CD4-positive, alpha-beta T cell treated with Interleukin-2 at 100 ng/mL for 4 hours (primary cell): ENCODE measurements at places on chromosomes 1 and 21.
A peak's percentile ranks its signal among the peaks of the same experiment; 100 is the strongest.

DNA sequence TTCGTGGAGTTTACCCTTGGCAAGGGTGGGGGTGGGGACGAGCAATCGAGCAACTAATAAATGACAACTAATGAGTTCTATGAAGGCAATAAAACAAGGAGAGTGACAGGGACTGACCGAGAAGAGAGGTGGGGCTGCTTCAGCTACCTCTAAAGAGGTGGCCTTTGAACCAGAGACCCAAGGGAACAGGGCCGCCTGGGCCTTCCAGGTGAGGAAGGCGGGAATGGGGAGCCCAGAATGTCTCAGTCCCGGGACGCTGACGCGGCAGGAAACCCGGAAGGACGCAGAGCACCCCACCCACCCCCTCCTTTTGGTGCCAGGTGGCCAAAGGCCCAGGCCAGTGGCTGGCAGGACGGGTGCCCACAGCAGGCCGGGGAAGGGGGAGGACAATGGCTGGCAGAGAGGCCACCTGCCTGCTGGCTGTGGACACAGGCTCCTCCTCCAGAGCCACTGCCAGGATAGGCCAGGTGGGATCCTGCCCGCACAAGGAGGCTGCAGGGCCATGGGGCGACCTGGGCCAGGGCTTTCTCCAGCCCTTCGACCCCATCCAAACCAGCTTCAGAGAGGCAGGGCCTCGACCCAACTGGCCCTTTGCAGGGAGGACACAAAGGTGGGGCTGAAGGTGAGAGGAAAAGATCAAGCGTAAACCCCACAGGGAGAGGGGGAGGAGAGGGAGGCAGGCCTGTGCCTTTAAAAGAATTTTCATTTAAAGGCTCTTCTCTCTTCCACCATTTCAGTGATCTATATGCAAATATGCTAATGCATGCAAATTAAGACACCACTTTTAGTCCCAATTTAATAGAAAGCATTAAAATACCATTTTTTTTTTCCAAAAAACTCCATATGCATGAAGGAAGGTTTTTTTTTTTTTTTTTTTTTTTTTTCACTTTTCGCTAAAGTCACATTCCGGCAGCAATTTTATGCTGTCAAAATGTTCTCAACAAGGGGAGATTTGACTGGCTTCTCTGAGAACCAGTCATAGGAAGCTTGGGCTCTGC is 58.1 kb downstream of the CASZ1 start:
- DNase-seq: no peak

DNA sequence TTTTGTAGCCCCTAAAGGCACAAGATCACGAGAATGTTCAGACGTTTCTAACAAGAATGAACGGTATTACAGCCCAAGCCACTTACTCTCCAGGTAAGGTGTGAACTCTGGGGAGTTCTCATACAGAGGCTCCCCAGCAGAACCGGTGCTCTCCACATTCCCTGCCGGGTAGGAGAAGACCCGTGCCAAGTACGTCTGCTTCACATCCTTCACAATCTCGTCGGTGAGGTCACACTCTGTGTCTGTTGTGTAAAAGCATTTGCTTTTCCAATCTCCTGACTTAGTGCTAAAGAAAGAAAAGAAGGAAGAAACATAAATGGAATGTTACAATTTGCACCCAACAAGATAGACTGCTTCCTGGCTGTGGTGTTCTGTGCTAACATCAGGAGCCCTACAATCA is 5.7 kb downstream of the F3 start:
- no peak for DNase-seq

GRCh38 chr1:152640351-152640750 is 17.4 kb upstream of the LCE3A start:
- no peak for DNase-seq

DNA sequence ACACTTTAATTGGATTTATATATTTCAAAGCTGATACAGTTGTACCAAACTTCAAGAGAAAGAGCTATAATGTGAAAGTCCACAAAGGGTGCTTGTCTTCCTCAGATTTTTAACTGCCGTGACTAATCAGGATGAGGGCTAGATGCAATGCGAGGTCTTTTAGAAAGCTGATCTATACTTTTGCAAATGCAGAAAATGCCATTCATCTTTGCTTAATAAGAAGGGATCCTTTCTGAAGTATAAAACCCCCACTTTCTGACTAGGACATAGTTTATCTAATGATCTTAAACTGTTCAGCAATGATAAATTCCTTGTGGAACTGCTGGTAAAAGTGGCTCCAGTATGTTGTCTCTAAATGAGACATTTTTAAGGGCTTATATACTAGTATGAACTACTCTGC is 102.7 kb upstream of the NGF start:
- DNase-seq: no peak

DNA sequence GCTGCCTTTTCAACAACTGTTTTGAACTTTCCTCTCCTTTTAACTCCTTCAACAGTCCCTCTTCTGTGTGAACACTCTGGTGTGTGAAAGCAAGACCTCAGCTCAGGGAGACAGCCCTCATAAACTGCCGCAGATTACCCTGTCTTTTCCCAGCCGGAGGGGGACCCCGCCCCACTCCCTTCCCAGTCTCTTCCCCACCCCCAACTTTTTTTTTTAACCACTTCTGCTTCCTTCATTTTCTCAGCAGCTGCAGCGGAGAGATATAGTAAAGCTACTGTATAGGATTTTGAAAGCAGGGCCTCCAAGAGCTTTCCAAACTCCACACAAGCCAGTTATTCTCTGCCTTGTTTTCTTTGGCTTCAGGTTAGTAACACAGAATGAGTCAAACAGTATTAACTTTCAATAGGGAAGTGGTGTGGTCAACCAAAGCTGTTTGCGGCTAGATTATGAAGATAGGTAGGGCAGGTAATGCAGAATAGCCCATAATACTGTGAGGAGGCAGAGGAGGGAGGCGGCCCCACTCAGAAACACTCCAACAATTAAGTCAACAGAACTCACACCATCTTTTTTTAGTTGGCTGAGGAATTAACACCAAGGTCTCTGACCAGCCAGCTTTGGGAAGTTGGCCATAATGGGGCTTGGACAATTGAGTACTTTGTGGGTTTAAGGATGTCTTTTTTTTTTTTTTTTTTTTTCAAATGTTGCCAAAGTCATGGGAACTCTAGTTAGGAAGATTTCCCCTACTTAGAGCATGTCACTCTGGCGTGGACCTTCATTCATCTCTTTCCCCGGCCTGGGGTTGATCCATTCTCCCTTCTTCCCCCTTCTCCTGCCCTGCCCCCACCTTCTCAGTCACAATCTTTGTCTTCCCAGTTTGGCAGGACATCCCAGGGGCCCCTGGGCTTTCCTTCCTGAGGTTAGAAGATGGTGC is 177.0 kb downstream of the CLIC6 start:
- peak; percentile 50 for DNase-seq
